CD4-positive, alpha-beta T cell (primary cell): ENCODE measurements at places on chromosomes 2 and 18.

DNA sequence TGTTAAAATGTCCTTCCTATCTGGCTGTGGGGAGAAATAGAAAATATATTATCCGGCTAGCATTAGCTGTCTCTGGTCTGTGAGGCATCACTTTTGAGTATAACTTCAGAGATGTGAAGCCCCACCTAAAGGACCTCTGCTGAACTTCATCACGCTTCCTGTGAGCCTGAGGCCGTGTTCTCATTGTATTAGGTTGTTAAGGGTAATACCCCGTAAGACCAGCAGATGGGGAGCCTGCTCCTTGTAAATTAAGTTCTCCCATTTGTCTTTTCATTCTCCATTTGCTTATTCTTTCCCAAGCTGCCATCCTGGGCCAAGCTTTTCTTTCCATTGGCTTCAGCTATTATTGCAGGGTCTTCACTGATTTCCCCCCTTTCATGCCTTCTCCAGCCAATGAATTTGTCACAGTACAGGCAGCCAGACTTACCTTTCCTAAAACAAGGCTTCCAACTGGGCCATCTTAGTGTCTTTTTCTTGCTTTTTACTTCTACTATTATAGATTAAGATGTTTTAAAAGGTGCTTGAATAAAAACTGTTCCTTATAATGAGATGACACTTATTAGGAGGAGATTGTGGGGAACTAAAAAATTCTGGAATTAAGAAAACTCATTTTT is 12.4 kb downstream of the NIF3L1 start:
- H3K27ac ChIP-seq = no peak overlapping the region
- H3K27me3 ChIP-seq = no peaks in the 10 kb centered on the region
- peaks cover 67% of the 10 kb centered on the region for H3K36me3 ChIP-seq
- H3K4me3 ChIP-seq = no peak overlapping the region
- H3K4me1 ChIP-seq = no peaks in the 10 kb centered on the region

- no peak overlapping the region for H3K27ac ChIP-seq
- H3K27me3 ChIP-seq = no peaks in the 10 kb centered on the region
- peaks cover 24% of the 10 kb centered on the region for H3K36me3 ChIP-seq
- peak overlapping the region; percentile 19 for H3K4me3 ChIP-seq
- DNase-seq = no peak
Measured at GRCh38 chr2:230262246-230262645, 36.7 kb downstream of the SP140 start.

DNA sequence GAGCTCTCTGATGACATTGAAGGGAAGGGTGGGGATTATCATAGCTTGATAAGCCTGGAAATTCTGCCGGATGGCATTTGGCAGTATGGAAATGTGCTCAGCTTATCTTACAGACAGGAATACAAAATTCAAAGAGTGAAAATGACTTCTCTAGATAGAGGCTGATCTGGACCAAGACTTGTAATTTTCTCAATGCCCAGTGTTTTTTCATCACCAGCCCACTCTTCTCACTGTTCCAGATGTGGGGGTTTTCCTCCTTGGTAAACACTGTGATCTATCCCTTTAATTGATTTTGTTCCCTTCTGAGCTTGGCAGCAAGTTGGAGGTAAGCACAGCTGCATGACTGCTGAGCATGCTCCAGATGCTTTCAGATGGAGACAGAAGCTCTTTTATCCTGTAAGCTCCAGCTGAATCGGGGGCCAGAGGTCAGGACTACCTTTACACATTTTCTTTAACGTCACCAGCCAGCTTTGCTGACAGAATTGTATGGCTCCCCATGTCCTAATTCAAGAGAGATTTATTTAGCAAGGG is 287.4 kb upstream of the TCF4 start:
- H3K4me1 ChIP-seq = no peaks in the 10 kb centered on the region
- DNase-seq = no peak
- no peaks in the 10 kb centered on the region for H3K27me3 ChIP-seq
- no peak overlapping the region for H3K4me3 ChIP-seq

DNA sequence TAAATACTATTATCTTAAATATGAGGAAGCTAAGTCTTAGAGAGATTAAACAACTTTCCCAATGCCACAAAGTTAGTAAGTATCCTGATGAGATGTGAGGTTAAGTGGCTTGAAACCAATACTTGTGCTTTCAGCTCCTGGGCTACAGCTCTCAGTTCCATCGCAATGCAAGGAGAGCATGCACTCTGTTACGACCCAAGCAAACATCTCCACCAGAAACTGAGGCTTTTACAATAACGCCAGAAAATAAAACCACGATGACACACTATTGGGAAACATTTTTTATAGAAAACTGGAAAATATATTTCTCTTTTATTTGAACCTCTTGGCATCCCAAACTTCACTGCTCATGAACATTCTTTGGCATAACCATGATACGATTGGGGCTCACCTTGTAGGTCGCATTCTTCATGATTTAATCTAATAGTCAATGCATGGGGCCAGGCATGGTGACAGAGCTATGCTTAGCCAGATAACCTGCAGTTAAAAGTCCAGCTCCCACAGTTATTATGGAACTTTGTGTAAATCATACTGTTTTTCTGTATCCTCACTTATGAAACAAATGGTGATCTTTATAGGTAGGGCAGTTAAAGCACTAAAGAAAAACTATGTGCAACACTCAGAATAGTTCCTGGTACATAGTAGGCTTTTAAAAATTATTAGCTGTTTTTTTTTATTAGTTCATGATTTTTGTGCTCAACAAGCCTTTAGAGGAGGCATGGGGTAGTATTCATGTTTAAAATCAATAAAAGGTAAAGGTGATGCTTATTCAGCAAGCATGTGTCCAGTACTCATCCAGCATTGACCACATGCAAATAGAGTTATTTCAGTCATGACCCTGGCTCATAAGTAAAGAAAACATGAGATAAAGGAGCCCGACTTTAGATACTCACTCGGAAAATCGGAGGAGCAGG is 238.3 kb upstream of the TRIB2 start:
- DNase-seq = no peak
- H3K27ac ChIP-seq = no peak overlapping the region
- no peaks in the 10 kb centered on the region for H3K27me3 ChIP-seq
- H3K4me1 ChIP-seq = no peaks in the 10 kb centered on the region
- H3K4me3 ChIP-seq = no peak overlapping the region

- no peaks in the 10 kb centered on the region for H3K4me1 ChIP-seq
- no peaks in the 10 kb centered on the region for H3K27me3 ChIP-seq
Measured at GRCh38 chr2:14354231-14354630, 278.3 kb upstream of the LRATD1 start.

DNA sequence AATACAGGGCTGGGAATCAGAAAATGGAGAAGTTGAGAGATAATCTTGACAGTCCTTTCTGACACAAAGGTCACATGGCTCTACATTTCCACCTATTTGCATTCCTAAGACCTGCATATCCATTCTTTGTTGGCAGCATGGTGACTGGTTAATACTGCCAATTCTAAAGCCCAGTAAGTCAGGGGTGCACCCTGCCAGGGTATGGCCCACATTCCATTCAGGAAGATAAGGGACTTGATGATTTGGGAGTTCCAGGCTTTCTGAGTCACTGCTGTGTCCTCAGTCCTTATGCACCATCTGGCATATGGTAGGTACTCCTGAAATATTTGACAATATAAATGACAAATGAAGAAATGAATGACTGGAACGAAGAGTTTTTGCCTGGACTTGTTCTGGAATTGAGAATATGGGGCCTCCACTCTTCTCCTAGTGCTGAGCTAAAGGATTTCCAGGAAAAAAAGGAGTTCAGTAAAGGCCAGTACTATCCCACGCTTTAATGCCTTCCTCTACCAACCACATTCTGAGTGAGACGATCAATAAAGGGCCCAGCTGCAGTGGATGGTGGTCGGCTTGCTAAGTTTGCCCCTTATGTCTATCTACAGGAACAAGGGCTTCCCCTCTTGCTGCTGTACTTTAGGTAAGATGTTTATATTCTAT is 31.7 kb upstream of the EIF2AK3 start:
- H3K4me3 ChIP-seq = no peak overlapping the region
- no peaks in the 10 kb centered on the region for H3K36me3 ChIP-seq
- no peak overlapping the region for H3K27ac ChIP-seq
- no peak for DNase-seq
- H3K4me1 ChIP-seq = no peaks in the 10 kb centered on the region
- no peaks in the 10 kb centered on the region for H3K27me3 ChIP-seq

DNA sequence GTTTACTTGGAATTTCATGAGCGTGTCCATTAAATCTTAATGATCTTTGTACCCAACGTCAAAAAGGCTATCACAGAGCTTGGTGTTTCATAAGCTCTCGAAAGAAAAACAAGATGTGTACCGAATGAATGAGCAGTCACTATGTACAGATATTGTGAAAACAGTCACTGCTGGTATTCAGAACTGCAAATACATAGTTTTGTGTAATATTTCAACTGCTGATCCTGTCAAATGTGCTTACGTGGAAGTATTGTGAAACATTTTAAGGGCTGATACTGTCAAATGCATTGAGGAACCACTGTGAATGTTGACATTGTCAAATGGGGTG is 184.2 kb upstream of the KLHL29 start:
- no peak overlapping the region for H3K4me3 ChIP-seq
- H3K36me3 ChIP-seq = no peaks in the 10 kb centered on the region
- no peak overlapping the region for H3K27ac ChIP-seq
- no peaks in the 10 kb centered on the region for H3K27me3 ChIP-seq
